ENCODE measurements at places on chromosomes 3 and 15.

- DNase-seq = peak; percentile 28
These were observed 64.0 kb upstream of the CPOX start for GRCh38 chr3:98657457-98657856.

GRCh38 chr3:85785766-85786165 is 827.0 kb downstream of the CADM2 start:
- DNase-seq = no peak

DNA sequence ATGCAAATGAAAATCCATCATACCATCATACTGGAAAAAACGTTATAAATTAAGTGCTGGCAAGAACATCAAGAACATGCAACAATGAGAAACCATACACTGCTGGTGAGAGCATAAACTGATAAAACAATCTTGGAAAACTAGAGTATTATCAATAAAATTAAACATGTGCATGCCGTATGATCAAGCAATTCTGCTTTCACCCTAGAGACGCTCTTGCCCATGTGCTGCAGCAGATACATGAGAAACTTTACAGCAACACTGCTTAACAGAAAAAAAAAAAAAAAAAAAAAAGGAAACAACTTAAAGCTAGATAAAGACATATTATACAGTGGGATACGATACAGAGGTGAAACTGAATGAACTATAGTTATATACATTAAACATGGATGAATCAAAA is 21.8 kb downstream of the SPG11 start:
- DNase-seq = no peak

DNA sequence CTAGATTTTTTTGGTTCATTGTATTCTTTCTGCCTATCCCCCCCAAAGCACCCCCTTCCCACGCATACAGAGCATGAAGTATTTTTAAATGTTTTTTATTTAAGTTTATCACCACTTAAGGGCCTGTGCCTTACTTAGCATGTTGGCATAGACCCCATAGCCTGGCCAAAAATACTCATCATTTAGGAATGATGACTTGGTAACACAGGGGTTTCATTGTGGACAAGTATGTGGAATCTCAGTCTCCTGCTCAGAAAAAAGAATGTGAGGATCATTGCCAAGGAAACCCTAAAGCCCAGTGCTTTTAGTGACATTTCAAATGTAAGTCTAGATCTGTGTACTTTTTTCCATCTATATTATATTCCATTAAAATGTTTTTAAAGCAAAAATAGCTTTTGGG is 146.3 kb downstream of the ALCAM start:
- DNase-seq = no peak

DNA sequence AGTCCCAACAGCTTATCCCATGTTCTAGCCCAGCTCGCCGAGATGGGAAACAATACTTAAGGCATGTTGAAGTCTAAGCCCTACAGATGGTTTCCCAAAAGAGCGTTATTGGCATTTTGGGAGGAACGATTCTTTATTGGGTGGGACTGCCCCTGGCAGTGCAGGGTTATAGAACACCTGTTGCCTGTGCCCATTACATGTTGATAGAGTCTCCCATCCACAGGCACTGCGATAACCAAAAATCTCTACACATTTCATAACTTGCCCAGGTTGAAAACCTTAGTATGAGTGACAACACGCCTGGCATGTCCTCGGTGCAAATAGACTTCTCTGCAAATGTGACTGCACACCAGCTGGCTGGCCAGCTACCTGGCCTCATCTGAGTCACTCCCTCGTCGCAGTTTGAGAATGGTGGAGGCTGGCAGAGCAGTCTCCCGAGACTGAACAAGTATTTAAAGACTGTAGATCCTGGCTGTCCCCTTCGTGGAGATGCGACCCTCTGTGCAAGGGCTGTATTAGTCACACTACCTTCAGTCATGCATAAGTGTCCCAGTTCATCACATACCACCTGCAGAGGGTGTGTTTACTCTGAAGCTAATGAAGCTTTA is 18.7 kb downstream of the ZNF80 start:
- DNase-seq = no peak

DNA sequence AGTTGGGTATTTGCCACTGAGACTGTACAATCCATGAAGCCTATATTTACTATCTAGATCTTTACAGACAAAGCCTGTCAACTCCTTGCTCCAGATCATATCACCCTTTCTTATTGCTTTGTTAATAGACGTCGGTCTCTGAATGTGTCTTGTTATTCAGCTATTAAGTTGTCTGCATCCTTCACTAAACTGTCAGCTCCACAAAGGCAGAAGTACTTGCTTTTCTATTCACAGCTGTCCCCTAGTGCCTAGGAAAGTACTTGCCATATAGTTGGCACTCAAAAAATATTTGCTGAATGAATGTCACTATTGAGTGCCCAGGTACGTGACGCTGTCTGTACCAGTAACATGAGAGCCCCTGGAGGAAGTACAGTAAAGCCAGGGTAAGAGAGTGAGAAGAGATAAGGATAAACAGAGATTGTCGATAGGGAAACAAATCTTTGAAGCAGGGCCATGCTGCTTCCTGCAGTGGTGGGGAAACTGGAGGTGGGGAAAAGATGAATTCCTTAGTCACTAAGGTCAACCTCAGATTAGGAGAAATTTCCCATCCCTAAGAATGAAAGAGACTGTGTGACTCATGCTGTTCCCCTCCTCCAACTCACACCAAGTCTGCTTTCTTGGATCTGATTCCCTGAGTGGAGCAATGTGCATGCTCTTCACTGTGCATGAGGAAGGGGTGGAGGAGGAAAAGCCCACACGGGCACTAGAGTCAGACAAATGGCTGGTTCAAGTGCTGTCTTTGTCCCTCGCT is 36.3 kb downstream of the PRICKLE2 start:
- DNase-seq = no peak

- no peak for DNase-seq
These were observed 22.3 kb downstream of the RPLP1 start for GRCh38 chr15:69474846-69475455.

- no peak for DNase-seq
These were observed 1.1 kb upstream of the OR4F15 start for GRCh38 chr15:101810876-101811275.

DNA sequence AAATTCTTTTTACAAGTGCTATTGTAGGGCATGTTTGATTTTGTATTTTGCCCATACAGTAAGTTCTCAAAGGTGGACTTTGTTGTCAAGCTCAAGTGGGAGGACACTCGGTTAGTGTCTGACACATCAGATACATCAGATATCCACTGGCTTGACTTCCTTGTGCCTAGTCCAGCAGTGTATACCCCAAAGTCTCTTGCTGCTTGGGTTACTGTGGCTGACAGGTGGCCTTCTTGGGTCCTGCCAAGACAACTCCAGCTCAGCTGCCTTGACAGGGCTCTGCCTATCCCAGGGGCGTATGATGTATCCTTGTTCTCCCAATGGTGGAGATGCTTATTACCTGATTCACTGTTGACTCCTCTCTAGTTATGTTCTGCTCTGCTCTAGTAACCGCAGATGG is 214.9 kb downstream of the CBLB start:
- no peak for DNase-seq

DNA sequence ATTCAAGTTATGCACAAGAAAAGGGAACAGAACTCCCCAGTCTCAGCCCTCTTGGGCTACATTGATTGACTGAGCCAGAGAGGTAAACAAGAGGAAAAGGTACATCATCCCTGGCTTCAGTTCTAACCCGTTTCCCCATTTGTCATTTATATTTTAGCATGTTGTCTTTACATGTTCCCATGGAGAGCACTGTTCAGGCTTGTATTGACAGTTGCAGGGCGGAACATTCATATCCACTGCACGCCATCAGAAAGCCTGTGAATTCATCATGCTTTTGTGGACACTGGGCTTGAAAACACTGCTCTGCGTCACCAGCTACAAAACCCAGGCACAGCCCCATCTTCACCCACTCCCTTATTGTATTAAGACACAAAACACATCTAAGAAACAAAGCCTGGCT is 240.9 kb upstream of the EIF1B start:
- no peak for DNase-seq

- no peak for DNase-seq
These were observed 140.4 kb downstream of the ABI3BP start for GRCh38 chr3:100852840-100853239.

GRCh38 chr3:180246688-180247195 is 210.0 kb upstream of the PEX5L start:
- DNase-seq = no peak

GRCh38 chr3:44918087-44918486 is 43.7 kb downstream of the TGM4 start:
- DNase-seq = no peak

DNA sequence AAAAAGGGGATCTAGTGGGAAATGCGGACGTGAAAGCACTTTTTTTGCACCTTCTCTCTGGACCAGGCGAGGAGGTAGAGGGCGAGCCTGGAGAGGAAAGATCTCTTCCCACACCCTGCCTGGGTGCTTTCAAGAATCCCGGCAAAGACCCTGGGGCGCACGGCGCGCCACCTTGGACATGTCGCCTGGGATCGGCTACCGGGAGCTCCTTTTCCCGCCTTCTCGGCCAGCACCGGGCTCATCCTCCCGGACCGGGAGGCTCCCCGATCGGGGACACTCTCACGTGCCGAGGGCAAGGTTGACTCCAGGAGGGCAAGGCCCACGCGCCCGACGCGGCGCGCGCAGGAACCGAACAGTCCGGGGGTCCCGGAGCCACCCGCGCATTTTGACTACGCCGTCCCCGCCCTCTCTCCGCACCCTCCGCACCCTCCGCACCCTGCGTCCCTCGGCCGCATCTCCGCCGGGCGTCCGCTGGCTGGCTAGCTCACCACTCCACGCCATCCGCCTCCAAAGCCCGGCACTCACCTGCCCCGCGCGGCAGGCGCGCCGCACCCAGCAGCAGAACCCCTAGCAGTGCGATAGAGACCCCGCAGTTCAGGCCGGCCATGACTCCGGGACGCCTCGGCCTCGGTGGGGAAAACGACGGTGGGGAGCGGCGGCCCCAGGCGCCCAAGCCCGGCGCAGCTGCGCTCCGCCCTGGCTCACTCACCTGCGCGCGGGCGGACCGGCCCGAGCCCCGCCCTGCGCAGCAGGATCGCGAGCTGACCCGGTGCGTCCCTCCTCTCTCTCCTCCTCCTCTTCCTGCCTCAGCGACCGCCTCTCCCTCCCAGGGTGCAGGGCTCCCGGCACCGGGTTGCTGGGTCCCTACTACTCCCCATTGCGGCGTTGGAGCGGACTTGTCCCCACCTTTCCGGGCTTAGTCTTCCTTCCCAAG is at the start of gene CDCP1:
TSS of gene CDCP1 (minus strand) at position 698 of the 934 bp plus-strand sequence. CDS start at position 607, 91 bp downstream.
- DNase-seq = no peak

DNA sequence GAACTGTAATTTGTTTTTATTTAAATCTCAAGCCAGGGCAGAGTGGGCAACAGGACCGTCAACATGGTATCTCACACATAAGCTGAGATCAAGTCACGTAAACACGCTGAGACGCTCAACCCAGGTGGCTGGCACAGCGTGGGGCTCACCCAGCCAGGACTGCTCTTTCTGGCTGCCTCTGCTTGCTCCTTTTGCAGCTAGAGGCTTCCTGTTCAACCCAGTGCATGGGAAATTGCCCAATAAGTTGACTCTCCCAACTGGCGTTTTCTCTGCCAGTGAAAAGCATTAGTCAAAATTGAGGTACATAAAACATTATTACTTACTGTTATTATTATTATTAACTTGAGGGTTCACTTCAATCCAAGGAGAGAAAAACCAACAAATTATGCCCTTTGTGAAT is 398.1 kb downstream of the NR2F2 start:
- DNase-seq = no peak

GRCh38 chr3:133595341-133595740 is 21.9 kb downstream of the CDV3 start:
- peak; percentile 43 for DNase-seq

DNA sequence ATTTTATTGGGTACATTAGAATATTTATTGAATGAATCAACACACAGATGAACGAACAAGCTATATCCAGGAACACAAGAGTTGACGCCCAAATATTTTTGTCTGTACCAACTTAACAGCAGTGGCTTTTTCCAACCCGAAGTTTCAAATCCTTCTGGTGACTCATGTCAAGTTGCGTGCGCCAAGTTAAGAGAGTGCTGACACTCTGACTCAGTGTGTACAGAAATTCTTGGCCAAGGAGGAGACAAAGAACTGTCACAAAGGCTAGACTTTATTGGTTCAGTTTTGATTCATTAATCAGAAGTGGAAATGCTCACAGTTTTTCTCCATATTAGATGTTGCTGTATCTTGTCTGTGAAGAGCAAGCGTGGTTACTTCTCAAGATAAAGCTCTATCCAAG is 59.6 kb upstream of the TSC22D2 start:
- no peak for DNase-seq

DNA sequence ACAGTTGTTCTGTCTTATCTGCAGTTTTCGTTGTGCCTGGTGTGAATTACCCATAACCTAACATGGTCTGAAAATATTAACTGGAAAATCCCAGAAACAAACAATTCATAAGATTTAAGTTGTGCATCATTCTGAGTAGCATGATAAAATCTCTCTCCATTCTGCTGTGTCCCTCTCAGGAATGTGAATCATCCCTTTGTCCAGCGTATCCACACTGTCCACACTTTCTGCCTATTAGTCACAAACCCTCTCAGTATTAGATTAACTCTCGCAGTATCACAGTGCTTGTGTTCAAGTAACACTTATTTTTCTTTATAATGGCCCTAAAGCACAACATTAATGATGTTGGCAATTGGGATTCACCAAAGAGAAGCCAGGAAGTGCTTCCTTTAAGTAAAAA is 203.2 kb downstream of the CGGBP1 start:
- no peak for DNase-seq

DNA sequence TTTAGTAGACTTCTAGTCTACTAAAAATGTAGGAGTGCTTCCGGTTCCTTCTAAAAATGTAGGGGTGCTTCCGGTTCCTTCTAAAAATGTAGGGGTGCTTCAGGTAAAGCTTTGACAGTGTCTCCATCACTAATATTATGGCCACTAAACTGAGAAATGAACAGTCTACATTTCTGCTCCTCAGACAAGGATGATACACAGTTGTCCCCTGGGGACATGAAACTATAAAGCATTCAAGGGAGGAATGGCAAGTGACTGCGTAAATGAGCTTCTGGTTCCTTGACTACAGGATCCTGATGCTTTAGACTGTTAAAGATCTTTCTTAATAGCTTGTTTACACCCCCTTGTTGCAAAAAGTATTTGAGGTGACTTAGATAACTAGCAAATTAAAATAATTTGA is 53.9 kb upstream of the SLC9A9 start:
- no peak for DNase-seq

DNA sequence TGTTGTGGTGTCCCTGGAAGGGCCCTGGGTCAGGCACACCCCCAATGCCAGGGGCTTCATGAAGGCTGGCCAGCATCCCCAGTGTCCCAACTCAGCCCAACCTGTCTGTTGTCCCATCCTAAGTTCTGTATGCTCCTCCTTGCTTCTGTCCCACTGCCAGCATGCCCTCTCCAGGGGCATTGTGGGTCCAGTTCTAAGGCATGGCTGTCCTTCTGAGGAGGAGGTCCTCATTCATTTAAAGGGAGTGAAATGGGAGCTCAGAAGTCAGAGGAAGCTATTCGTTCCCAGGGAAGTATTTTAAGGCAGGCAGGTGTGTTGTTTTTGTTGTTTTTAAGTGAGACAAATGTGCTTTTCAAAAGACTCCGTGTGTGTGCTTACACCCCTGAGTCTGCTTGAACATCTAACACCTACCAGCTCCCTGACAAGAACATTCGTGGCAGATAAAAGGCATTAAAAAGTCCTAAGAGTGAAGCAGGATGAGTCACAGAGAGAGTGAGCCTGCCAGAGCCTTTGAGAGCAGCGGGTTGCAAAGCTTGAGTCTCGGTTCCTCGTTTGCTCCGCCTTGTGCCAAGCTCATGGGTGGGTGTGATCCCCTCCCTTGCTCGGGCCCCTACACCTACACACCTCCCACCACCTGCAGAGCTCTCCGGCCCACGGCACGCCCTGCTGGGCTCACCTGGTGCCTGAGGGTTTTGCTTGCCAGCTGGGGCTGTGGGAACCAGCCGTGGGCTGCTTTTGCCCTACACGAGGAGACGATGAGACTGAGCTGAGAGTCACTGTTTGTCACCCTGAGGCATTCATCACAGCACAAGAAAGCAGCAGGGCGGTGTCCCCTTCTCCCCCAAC is 183.4 kb upstream of the TOPAZ1 start:
- DNase-seq = peak; percentile 31
